Stimulated activated CD4-positive, alpha-beta T cell treated with anti-CD3 and anti-CD28 coated beads, Interleukin-4, amount 100 ng/mL, for 48 hours (primary cell): ENCODE measurements at places on chromosomes 6 and 20.

GRCh38 chr20:17282501-17282900 lies 55.7 kb downstream of the PCSK2 start:
- DNase-seq: no peak

DNA sequence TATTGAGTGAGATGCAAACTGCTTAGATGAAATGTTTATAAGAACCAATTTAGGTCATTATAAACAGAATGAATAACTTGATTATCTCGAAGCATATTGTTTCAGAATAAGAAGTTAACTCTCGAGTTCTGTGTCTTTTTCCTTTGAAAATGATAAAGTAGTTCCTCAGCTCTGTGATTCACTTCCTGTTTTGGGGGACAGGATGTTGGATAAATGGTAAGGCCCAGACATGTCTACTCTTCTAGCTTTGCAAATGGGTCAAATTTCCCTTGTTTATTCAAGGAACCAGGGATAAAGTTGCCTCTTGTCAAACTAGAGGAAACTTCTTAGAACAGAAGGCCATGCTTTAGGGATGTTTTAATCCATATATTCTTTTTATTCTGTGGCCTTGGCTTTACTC lies 246.9 kb downstream of the SOX4 start:
- DNase-seq: no peak

- DNase-seq: no peak
Measured at GRCh38 chr20:17910828-17911294, 57.7 kb downstream of the SNX5 start.

DNA sequence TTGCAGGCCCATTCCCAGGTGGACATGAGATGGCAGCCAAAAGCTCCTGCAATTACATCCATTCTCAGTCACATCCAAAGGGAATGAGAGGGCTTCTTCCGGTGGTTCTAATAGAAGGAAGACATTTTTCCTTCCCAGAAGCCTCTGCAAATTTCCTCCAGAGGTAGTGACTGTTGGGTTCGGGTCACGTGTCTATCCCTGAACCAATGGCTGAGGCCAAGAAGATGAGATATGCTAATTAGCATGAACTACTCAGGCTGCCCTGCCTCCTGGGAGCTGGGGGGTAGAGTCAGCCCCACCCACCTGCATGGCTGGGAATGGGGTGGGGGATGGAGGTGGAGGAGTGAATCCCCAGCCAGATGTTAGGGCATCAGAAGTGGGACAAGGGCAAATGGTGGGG lies 61.3 kb upstream of the IYD start:
- DNase-seq: no peak

DNA sequence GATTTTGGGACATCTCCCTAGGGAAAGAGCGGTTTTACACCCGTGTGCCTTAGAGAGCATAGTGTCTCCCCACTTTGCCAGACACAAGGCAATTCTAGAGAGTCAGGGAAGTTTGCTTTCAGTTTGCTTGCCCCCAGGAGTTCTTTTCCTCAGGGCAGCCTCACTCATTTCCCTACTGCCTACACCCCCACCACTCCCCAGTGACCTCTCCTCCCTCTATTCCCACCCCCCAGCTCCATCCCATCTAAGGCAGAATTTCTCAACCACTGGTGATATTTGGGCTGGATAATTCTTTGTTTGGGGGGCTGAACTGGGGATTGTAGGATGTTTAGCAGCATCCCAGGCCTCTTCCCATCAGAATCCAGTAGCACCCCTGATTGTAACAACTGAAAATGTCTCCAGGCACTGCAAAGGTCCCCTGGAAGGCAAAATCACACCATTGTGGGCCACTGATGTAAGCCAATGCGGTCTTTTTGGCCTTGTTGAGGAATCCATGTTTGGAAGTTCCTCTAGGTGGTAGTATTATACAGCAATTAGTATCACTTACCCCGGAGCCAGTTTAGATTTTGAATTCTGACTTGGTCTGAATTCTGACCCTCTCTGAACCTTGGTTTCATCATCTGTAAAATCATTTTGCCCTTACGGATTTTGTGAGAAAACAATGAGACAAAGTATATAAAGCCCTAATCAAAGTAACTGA lies 1.3 kb downstream of the EPPIN start:
- DNase-seq: no peak

- no peak for DNase-seq
Measured at GRCh38 chr20:36472637-36473090, 68.7 kb upstream of the MYL9 start.

DNA sequence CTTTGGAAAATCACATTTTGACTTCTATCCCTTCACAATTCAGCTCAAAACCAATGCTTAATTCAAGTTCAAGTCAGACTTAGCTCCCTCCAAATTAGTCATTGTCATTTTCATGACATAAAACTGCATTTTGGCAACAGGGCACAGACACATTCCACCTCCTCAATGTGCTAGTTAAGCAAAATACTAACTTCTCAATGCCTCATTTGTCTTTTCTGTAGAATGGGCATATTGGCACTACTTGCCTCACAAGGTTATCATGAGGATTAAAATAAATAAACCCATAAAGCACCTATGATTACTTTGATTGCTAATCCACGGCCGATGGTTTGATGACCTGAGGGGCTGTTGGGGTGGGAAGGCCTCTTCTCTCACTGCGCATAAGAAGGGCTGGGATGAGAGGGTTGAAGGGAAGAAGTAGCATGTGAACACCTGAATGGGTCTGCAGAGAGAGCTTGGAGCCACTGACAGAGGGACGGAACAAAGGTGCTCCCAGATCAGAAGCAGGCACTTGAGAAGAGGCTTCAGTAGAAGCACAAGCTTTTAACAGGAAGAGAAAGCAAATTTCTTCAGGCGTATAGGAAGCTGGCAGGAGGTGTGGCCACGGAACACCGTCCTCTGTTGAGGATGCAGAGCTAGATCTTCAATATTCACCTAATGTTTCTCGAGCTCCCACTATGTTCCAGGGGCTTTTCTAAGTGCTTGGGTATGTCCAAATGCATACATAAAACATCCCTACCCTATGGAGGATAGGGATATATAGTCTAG lies 11.7 kb upstream of the TBC1D7 start:
- DNase-seq: no peak

DNA sequence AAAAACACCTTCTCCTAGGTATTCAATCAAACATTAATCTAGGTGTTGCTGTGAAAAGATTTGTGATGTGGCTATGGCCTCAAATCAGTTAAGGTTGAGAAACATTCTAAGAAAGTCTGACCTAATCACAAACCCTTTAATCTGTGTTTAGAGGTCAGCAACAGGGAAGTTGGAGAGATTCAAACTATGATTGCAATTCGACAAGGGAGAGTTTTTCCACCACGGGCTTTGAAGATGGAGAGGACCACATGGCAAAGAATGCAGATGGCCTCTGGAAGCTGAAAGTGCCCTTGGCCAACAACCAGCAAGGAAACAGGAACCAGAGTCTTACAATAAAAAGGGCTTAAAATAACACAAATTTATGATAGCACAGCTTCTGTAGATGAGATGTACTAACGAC lies 29.6 kb upstream of the LGSN start:
- no peak for DNase-seq

DNA sequence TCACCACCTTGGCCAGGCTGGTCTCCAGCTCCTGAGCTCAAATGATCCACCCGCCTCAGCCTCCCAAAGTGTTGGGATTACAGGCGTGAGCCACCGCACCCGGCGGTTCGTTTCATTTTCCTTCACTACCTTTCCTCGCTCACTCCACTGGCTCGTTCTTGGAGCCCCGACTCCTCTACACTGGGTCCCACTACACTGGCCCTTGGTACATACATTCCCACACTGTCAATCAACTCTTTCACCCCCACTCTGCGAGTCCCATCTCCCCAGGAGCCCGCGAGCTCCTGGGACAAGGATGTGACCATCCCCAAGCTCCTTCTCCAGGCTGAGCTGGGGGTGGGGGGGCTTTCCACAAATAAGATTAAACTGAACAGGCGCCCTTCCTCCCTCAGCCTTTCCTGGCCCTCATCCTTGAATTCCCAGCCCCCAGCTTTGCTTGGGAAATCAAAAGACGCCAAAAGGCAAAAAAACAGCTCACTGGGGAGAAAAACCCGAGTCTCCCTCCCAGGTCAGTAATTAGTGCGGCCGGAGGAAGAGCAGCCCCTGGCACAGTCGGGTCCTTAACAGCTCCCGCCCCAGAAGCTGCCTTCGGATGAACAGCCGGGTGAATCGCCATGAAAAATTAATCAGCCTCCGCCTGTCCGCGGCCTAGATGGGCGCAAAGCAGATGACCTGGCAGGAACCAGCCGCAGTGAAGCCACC lies 42.8 kb upstream of the LY86 start:
- DNase-seq: no peak

- DNase-seq: no peak
Measured at GRCh38 chr20:41366546-41367392, at the start of gene EMILIN3. Gene EMILIN3 (minus strand): TSS chr20:41366818. CDS start chr20:41366634, 184 bp downstream.

- no peak for DNase-seq
Measured at GRCh38 chr20:43915211-43916072, 790 bp downstream of the TOX2 start.

GRCh38 chr20:62114894-62115293 lies 7.4 kb upstream of the LSM14B start:
- no peak for DNase-seq

- no peak for DNase-seq
Measured at GRCh38 chr6:38234934-38235682, 404.6 kb downstream of the BTBD9 start.

- peak; percentile 50 for DNase-seq
Measured at GRCh38 chr6:149028767-149029405, 282.1 kb downstream of the UST start.

- no peak for DNase-seq
Measured at GRCh38 chr6:43183441-43183840, 1.4 kb downstream of the CUL9 start.

GRCh38 chr6:138736640-138737039 lies 36.9 kb upstream of the CCDC28A start:
- DNase-seq: no peak

GRCh38 chr6:131914234-131914633 lies 36.9 kb downstream of the CCN2 start:
- no peak for DNase-seq

DNA sequence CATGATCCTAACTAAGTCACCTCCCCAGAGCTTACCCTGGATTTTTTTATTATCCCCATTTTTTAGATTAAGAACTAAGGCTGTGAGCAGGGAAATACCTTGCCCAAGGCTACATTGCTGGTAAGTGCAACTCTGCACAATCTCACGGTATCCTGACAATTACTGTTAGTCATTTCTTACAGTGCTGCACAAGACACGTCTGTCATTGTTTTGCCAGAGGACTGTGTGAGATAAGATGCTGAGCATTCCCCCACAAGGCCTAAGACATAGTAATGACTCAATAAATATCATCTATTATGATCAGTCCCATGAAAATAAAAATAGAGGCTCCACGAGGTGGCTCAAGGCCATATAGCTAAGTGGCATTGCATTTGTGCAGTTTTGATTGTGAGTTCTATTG lies 21.0 kb downstream of the PFDN4 start:
- no peak for DNase-seq

DNA sequence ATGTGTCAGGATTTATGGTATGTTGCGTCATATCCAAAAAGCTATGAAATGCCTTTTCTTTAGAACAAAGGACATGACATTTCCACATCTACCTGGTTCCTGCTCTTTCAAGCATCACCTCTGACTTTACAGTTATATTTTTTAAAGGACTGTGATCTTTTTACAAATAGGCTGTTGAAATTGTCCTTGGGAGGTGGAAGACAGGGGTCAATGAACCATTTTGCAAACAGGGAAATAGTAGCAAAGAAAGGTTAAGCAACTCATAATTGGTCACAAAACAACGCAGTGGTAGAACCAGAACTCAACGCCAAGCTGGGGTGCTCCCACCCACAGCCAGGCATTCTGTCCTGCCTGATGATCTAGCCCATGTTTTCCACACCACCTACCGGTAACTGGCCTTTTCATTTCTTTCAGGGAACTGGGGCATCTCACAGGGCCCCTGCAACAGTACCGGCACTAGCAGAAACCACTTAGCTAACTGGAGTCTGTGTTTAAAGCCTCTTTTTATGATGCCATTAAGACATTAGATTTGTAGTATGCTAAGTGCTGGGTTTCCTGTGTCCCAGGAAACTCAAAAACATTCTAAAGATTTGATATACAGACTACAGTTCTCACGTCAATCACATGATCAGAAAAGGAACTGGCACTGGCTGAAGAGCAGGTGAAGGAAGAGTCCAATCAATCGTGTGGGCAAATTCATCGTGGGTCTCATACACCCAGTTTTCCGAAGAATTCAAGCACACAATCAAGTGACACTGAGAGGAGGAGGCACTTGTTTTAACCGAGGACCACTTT lies 13.9 kb downstream of the ZNF217 start:
- DNase-seq: no peak

GRCh38 chr20:62048346-62048761 lies 17.3 kb downstream of the TAF4 start:
- DNase-seq: no peak

DNA sequence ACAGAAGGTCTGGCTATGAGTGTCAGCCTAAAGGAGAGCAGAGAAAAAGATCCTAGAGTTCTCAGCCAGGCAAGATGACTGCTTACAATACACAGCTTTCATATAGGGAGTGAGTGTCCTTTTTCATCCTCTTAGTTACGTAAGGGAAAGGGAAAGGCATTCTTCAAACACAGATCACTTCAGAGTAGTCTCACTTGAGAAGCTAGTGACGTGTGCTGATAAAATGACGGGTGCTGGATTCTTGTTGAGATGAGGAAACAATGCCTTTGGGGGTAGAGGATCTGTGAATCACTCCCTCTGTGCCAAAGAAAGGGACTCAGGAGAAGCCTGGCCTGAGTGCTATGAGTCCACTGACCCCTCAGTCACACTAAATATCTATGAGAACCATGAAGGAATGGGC lies 117.3 kb downstream of the QRSL1 start:
- DNase-seq: no peak

DNA sequence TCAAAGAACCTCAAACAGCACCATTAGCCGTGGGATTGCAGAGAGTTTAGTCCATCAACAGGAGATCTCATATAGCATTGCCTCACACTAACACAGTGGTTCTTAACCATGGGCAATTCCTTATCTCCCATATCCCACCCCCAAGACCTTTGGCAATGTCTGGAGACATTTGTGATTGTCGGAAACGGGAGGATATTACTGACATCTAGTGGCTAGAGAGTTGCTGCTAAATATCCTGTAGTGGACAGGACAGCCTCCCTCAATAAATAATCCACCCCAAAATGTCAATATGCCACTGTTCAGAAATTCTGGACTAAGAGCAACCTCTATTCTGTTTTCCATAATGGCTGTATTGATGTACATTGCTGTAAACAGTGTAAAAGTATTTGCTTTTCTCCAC lies 210.1 kb upstream of the CCN2 start:
- DNase-seq: no peak

GRCh38 chr6:148959008-148959407 lies 212.2 kb downstream of the UST start:
- no peak for DNase-seq

GRCh38 chr6:42078386-42078785 lies 28.1 kb downstream of the TAF8 start:
- no peak for DNase-seq
